ENCODE measurements at places on chromosomes 2 and 18. TPM values are rescaled to one million over a fixed set of nuclear protein-coding genes. Genes with fewer than 3 reads are reported as not detected.

DNA sequence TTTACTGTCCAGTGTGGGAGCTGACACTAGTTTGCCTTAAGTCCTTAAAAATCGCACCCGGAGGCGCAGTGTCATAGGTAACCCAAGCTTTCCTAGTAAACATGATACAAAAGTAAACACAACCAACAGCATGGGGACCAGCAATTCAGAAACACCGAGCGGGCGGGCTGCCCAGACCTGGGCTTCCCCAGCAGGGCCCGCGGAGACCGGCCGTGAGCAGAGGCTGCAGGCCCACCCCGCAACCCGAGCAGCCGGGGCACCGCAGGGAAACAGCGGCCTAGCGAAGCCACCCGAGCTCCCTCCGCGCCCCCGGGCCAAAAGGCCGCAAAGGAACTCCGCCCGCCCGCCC, 296 bp downstream of the TTC21B start:
- ATAC-seq: peak; percentile 64

DNA sequence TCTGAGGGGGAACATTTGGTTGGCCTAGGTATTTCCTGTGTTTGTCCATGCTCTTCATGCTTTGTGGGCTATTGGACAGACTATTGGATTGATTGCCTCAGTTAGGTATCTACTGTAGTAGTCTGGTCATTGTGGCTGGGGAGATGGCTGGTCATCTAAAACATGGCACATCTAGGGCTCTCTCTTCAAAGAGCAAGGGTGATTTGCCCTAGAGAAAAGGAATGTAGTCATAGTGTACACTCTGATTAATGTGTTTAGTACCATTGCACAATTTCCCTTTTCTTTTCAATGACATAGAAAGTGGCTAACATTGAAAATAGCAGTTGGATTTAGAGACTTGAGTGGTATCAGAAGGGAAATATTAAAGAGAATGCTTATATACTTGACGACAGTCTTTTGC, 114.3 kb downstream of the LCLAT1 start:
- ATAC-seq: no peak

DNA sequence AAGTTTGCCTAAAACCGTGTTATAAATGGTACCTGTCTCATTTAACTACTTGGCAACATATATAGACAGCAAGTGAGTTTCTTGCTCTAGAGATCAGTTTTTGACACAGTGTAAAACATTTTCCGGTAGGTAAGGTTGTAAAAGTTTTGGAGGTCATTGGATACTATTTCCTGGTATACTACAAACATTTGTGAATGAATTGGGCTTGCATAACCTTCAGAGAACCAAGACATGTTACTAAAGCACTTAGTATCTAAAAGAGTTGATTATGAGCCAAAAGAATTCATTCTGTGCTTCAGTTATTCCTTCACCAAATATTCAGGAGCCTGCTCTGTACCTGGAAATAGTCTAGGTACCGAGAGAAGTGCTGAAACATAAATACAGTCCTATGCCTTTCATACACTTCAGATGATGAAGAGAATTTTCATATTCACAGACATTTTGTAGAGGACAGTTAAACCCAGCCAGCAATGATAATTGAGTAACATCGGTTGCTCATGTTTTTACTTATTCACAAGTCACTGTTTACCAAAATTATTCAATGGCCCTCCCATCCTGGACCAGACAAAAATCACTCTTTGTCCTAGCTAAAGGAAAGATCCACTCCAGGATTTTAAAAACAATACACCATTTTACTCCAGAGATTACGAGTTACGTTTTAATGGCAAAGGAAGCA, 319.4 kb upstream of the RBMS1 start:
- peak; percentile 81 for ATAC-seq

The ANKRD29 gene
- total RNA-seq: 19.3 TPM

The PAIP2B gene
- 16.6 TPM for total RNA-seq

The VWC2L gene
- total RNA-seq: not detected

- no peak for ATAC-seq
Observed at GRCh38 chr18:64972545-64972944, 778.3 kb upstream of the CDH7 start.

The CGREF1 gene
- total RNA-seq: not detected

DNA sequence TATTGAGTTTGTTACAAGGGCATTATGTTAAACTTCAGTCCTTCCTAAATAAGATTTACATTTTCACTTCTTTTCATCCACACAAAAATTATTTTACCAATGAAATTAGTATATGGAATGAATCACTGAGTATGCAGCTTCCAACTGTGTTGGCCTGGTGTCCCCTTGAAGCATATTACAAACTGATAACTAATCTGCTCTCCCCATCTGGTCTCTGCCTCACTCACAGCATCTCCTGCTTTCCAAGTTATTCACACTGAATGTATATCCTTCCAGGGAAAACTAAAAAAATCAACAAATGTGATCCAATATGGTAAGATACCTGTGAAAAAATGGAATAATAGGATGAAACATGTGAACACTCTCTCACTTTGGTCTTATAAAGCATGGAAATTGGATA, 90.0 kb upstream of the NYAP2 start:
- no peak for ATAC-seq

DNA sequence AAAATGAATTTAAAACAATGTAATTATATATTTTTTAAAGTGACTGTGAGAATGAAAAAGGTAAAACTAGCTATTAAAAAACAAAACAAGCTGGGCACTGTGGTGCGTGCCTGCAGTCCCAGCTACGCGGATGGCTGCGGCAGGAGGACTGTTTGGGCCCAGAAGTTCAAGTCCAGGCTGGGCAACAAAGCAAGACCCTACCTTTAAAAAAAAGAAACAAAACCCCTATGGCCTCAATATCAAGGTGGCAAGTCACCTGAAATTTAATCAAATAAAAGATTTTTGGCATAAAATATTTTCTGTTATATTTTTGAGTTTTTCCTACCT, 46.9 kb upstream of the STRN start:
- ATAC-seq: no peak

The YIPF4 gene
- total RNA-seq: 25.4 TPM

- no peak for ATAC-seq
Observed at GRCh38 chr2:206240327-206240726, 34.1 kb upstream of the ZDBF2 start.

The FAM237A gene
- total RNA-seq: not detected

The IL36RN gene
- not detected for total RNA-seq

DNA sequence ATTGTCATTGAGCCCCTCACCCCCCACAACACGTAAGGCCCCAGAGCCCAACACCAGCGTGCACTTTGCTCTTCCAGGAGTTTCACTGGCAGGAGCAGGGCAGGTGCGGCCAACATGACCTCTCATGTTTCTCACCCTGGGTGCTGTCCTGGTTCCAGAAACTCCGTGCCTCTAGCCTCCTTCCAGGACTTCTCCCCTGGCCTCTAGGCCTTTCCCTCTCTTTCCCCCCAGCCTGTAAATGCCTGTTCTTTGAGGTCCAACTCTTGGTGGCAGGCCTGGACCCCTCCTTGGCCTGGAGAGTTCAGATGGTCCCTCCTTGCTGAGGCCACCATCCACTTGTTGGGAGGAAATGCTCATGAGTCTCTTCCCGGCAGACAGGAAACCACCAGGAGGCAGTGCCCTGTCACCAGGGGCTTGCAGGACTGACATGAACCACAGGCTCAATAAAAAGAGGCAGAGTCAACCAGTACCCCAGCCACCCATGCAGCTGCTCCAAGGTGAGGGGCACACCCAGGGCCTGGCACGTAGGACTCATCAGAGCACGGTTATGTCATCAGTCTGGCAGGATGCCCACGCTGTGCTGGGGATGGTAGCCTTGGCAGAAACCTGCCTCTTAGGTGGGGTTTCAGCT, 1.5 kb downstream of the MALL start:
- ATAC-seq: no peak

The KANSL3 gene
- total RNA-seq: 54.8 TPM

The FAM110C gene
- 2.8 TPM for total RNA-seq

The RAB6D gene
- not detected for total RNA-seq

- ATAC-seq: no peak
Observed at GRCh38 chr2:181047829-181048228, 67.4 kb downstream of the UBE2E3 start.

The LAMA3 gene
- total RNA-seq: 8.3 TPM

The GPR75 gene
- 6.1 TPM for total RNA-seq

All from gastroesophageal sphincter (tissue), 4 donors.